ENCODE measurements at places on chromosomes 11 and 22.
A peak's percentile ranks its signal among the peaks of the same experiment; 100 is the strongest.

GRCh38 chr11:42013656-42014201, 554.3 kb upstream of the LRRC4C start:
- H3K27ac ChIP-seq: no peak overlapping the region
- H3K4me3 ChIP-seq: no peak overlapping the region
- H3K4me1 ChIP-seq: no peaks in the 10 kb centered on the region
- no peaks in the 10 kb centered on the region for H3K27me3 ChIP-seq

DNA sequence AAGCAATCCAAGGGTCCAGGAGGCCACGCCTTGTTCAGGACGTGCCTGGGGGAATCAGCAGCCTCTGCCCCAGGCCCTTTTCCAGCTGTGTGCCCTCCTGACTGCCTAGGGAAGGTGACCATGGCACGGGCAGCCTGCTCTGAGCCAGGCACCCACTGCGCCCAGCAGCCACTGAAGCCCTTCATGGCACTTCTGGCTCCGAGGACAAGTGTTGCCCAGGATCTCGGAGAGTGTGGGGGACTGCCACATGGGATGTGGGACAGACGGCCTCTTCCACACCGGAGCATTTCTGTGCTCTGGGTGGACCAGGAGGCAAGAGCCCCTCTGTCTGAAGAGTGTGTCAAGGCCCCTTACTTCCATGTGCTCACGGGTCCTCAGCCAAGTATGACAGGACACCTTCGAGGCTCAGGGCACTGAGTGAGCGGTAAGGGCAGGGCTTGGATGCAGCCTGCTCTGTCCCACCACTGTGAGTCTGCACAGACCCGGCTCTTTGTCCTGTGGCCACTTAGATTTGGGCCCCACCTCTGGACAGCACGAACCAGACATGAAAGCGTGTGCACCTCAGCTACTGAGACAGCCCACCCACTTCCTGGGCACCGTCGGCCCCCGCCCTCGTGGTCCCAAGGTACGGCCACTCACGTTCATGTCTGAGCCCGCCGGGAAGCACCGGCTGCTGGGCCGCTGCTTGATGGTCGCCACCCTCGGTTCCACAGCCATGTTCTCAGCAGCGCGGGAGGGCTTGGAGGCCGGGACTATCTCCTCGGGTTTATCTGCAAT, 93.6 kb downstream of the CTTN start:
- DNase-seq: no peak
- no peak overlapping the region for H3K4me3 ChIP-seq
- H3K27ac ChIP-seq: no peak overlapping the region

GRCh38 chr11:22203281-22203680, 10.4 kb downstream of the ANO5 start:
- no peak overlapping the region for H3K4me3 ChIP-seq
- H3K27ac ChIP-seq: no peak overlapping the region
- no peaks in the 10 kb centered on the region for H3K4me1 ChIP-seq
- H3K36me3 ChIP-seq: no peaks in the 10 kb centered on the region

DNA sequence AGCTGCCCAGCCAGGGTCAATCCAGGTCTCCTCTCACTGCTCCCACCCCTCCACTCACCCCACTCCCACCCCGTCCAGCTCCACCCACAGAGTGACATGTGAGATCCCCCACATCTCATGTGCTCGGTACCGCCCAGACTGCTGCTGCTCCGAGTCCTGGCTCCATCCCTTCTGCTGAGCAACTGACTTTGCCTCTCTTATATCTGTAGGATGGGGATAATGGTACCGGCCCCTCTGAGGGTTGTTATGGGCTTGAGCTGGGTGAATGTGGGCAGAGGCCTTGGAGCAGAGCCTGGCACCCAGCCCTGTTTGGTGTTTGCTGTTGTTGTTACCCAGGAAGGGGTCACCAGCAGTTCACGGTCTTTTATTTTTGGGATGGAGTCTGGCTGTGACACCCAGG, 77.0 kb downstream of the ST3GAL4 start:
- no peak overlapping the region for H3K27ac ChIP-seq
- no peaks in the 10 kb centered on the region for H3K4me1 ChIP-seq
- H3K27me3 ChIP-seq: no peaks in the 10 kb centered on the region
- H3K36me3 ChIP-seq: no peaks in the 10 kb centered on the region
- H3K4me3 ChIP-seq: no peak overlapping the region

DNA sequence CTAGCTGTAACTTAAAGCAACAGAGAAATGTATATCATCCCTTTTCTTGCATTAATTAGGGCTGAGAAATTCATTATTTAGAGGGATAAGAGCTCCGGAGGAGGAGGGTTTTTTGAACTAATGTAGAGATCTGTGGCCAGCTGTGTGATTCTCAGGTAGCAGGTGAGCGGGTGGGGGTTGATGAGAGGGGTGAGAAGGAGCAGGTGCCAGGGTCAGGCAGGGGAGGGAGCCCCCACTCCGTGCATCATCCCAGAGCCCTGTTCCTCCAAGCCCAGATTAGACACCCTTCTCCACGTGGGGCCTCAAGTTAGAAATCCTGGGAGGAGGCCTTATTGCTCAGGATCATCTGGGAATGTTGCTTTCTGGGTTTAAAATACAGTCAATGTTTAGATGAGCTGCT, 24.9 kb downstream of the ZBTB16 start:
- peaks cover 97% of the 10 kb centered on the region for H3K4me1 ChIP-seq
- DNase-seq: no peak
- H3K4me3 ChIP-seq: no peak overlapping the region
- no peak overlapping the region for H3K27ac ChIP-seq
- no peaks in the 10 kb centered on the region for H3K36me3 ChIP-seq
- H3K27me3 ChIP-seq: peaks cover 2% of the 10 kb centered on the region

- H3K27me3 ChIP-seq: no peaks in the 10 kb centered on the region
- no peaks in the 10 kb centered on the region for H3K4me1 ChIP-seq
- H3K36me3 ChIP-seq: peaks cover 3% of the 10 kb centered on the region
- no peak overlapping the region for H3K4me3 ChIP-seq
- no peak overlapping the region for H3K27ac ChIP-seq
- DNase-seq: no peak
These were observed 41.9 kb downstream of the DNHD1 start for GRCh38 chr11:6538945-6539344.

DNA sequence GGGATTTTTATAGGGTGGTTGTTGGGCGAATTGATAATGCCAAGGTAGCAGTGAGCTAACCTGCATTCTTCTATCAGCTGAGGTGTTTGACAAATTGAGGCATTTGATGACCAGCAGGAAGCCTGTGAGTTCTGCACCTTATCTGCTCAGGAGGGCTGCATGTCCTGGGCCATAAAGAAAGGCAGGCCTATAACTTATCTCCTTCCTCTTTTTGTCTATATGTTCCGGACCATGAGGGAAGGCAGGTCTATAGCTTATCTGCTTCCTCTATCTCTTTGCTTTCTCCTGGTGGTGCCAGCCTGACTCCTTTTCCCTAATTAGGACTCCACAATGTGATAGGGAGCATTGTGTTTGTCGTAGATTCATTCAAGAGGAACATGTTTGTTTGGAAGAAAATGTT, 8.6 kb upstream of the JAM3 start:
- no peak for DNase-seq
- H3K4me3 ChIP-seq: no peak overlapping the region
- no peaks in the 10 kb centered on the region for H3K27me3 ChIP-seq
- H3K4me1 ChIP-seq: peaks cover 10% of the 10 kb centered on the region

GRCh38 chr22:50376085-50376651, 33.0 kb downstream of the PPP6R2 start:
- H3K4me3 ChIP-seq: no peak overlapping the region
- H3K27ac ChIP-seq: peak overlapping the region; percentile 11
- no peaks in the 10 kb centered on the region for H3K27me3 ChIP-seq
- no peak for DNase-seq
- peaks cover 35% of the 10 kb centered on the region for H3K36me3 ChIP-seq
- no peaks in the 10 kb centered on the region for H3K4me1 ChIP-seq

GRCh38 chr11:125468025-125468424, 28.0 kb downstream of the FEZ1 start:
- no peak overlapping the region for H3K27ac ChIP-seq
- no peak overlapping the region for H3K4me3 ChIP-seq
- no peaks in the 10 kb centered on the region for H3K36me3 ChIP-seq

DNA sequence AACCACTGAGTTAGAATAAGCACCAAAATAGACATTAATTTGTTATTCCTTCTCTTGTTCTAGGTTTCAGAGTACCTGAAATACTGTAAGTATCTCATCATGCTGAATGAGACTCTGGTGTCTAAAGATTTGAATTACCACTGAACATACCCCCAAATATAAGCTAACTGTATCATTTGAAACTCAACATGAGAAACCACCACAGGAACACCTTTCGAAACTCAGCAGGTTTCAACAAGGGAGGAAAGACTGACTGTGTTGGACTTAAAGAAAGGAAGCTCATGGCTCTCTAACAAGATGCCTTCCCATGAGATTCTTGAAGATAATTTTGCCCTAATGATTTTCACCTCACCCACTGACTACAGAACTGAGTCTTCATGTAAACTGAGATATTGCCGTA, 37.0 kb downstream of the PRCP start:
- no peak overlapping the region for H3K4me3 ChIP-seq
- DNase-seq: no peak
- H3K27me3 ChIP-seq: no peaks in the 10 kb centered on the region
- no peaks in the 10 kb centered on the region for H3K4me1 ChIP-seq
- H3K36me3 ChIP-seq: no peaks in the 10 kb centered on the region

DNA sequence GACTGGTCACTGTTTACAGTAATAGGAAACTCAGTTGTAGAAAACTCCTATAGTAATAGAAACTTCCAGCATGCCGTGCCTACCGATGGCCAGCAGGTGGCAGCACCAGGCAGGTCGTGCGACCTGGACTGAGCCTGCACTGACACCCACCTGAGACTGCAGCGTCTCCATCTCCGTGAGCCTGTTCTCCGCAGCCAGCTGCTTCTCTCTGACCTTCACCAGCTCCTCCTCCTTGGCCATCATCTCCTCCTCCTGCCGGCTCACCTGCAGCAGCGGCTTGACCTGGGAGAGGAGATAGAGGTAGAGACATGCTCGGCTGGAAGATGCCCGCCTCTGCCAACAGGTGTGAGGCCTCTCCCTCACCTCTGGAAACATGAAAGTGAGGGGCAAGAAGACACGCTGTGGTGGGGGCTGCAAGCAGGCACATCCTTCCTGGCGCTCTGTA, 48.5 kb downstream of the APOL1 start:
- H3K27me3 ChIP-seq: no peaks in the 10 kb centered on the region
- H3K4me3 ChIP-seq: no peak overlapping the region
- no peak overlapping the region for H3K27ac ChIP-seq
- peaks cover 100% of the 10 kb centered on the region for H3K36me3 ChIP-seq
- peak; percentile 67 for DNase-seq

- H3K4me1 ChIP-seq: peaks cover 11% of the 10 kb centered on the region
- no peak overlapping the region for H3K4me3 ChIP-seq
- H3K27ac ChIP-seq: no peak overlapping the region
These were observed 82.2 kb upstream of the GRK3 start for GRCh38 chr22:25482091-25482760.

DNA sequence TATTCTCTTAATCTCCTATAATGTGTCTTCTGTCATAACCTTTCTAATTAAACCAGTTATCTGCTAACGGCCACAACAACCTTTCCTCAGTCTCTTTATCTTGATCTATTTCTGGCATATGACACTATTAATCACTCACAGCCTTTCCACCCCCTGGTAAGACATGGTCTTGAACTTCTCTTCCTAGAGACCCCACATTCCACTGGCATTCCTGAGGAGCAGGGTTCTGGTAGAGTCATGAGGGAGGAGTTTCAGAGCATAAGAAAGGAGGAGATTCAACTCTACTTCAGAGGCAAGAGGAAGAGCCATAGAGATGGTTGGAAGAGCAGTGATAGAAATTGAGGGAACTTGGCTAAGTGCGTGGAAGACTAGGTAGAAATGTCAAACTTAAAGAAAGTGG, 325.6 kb downstream of the BLID start:
- no peaks in the 10 kb centered on the region for H3K4me1 ChIP-seq
- H3K4me3 ChIP-seq: no peak overlapping the region
- no peaks in the 10 kb centered on the region for H3K27me3 ChIP-seq
- H3K27ac ChIP-seq: no peak overlapping the region
- H3K36me3 ChIP-seq: no peaks in the 10 kb centered on the region

GRCh38 chr11:18578975-18579598, 9.4 kb downstream of the UEVLD start:
- DNase-seq: no peak
- no peaks in the 10 kb centered on the region for H3K27me3 ChIP-seq
- no peaks in the 10 kb centered on the region for H3K4me1 ChIP-seq
- H3K27ac ChIP-seq: no peak overlapping the region

DNA sequence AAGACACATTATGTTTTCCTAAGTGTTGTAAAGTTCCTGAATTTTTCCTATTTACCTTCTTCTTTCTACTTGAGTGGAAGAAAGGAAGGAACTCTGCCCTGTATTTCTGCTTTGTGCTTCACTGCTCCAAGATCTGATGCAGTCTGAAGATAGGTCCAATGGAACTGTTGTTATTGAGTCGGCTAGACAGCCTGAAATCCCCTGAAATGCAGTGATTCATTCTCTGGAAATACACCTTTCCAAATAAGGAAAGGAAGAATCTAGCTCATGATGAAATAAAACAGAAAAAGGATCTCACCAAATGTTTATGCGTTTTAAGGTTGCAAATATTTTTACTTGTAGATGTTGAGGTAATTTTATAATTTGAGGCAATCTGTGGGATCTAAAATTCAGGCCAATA, 322.8 kb downstream of the GUCY1A2 start:
- no peaks in the 10 kb centered on the region for H3K36me3 ChIP-seq
- DNase-seq: no peak
- no peaks in the 10 kb centered on the region for H3K27me3 ChIP-seq
- H3K4me1 ChIP-seq: no peaks in the 10 kb centered on the region
- no peak overlapping the region for H3K4me3 ChIP-seq

- no peak overlapping the region for H3K27ac ChIP-seq
- no peaks in the 10 kb centered on the region for H3K4me1 ChIP-seq
- DNase-seq: no peak
- H3K36me3 ChIP-seq: peaks cover 22% of the 10 kb centered on the region
- no peak overlapping the region for H3K4me3 ChIP-seq
These were observed 30.0 kb downstream of the DDX10 start for GRCh38 chr11:108694846-108695245.

DNA sequence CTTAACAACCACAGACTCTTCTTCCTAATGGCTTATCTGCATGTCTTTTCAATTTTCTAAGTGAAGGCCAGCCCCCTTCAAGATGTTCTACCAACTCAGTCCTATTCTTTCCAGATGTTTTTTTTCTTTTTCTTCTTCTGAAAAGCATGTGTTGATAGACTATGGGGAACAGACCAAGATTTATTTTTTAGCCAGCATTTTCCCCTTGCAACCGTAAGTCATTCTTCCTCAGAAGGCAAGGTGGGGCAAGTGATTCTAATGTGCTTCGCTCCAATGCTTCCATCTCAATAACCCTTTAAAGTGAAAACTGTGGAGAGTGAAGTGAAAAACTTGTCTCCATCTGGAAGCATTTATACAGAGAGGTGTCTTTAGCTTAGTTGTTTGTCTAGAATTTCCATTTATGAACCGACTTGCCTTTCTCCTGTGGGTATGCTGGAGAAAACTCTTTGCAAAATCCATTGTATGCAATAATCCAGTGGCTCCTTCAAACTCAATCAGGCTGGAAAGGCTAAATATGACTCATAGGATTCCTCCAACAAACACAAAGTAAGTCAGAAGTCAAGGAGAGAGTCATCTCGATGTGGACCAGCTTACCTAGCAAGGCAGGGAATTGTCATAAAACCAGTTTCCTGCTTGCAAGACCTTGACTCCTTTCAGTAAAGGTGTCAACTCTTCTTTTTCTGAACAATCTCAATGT, 83.7 kb downstream of the MAML2 start:
- DNase-seq: no peak
- peaks cover 52% of the 10 kb centered on the region for H3K4me1 ChIP-seq
- no peaks in the 10 kb centered on the region for H3K27me3 ChIP-seq
- peak overlapping the region; percentile 90 for H3K27ac ChIP-seq

All from thymus (tissue), 14 donors.